Bronchial epithelial cell (primary cell): ENCODE measurements at places on chromosomes 6 and 20.
A peak's percentile ranks its signal among the peaks of the same experiment; 100 is the strongest.

DNA sequence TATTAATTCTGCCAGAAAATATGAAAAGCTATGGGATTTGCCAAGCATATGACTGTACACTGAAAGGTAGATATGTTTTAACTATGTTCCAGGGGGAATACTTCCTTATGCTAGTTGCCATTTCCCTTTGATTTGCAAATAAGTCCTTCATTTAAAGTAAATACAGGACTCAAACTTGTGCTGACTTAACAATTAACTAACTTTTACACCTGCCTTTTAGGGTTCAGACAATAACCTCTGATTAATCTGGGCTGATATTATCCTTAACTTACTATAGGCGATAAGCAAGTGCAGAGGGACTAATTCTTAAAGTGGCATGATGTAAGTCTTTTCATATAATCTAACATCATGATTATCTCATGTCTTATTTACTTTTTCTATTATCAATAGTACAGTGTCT, 143.1 kb downstream of the AHI1 start:
- no peak for DNase-seq

DNA sequence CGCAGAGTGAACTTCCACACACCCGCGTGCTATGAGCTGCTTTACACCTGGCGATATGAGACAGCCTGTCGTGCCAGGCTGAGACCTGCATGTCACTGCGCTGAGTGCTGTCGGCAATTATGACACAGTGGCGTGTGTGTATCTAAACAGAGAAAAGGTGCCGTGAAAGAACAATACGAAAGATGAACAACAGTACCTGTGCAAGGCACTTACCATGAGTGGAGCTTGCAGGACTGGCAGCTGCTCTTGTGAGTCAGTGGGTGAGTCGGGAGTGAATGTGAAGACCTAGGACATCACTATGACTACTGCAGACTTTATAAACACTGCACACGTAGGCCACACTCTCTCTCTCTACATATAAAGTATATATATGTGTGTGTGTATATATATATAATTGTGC, 68.5 kb upstream of the DUSP22 start:
- DNase-seq: peak; percentile 98

DNA sequence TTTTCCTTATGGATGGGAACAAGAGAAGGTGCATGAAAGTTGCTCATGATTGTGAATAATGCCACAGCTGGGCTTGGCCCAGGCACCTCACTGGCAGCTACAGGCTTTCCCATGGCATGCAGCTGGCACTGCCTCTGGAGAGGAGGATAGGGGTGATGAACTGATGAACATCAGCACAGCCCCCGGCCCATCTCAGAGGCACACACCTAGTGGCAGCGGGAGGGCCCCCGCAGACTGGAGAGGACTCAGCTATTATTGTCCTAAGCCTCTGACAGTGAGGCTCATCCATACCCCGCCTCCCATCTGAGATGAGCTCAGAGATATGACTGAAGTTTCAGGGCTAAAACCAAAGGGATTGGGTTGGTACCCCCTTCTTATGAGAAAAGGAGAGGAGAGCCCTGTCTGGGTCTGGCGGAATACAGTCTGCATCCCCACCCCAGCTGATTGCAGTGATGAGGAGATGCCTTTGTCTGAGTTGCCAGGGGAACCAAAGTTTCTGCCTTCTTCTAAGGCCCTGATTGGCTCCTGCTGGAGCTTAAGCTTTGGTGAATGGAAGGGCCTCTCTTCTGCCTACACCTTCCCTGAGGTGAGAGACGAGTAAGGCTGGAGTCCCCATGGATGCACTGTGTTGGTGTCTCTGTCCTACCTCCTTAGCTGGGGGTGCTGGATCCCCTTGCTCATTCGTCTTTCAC, 27.6 kb upstream of the EPB41L1 start:
- DNase-seq: no peak

GRCh38 chr6:78199044-78199443, 546.2 kb downstream of the MEI4 start:
- DNase-seq: no peak

GRCh38 chr20:43988867-43989266, 74.2 kb downstream of the TOX2 start:
- DNase-seq: no peak

- peak; percentile 7 for DNase-seq
Observed at GRCh38 chr6:50112981-50113857, 63.5 kb upstream of the DEFB112 start.

DNA sequence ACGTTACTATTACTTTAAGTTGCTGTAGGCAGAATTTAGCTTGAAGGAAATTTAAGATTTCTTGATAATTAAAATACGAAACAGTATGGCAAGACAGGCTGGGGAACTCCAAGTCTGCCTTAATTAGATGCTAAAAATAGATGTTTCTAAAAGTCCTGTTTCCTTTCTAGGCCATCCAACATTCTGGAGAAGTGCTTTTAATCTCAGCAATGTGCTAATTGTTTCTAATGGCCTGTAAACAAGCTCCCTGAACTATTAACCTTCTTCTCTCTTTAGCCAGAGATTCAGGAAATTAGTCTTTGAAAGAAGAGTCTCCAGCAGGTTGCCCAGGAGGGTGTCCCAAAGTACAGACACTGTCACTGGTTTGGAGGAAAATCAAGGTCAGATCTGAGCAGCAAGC, 677.3 kb upstream of the AGPAT4 start:
- no peak for DNase-seq

DNA sequence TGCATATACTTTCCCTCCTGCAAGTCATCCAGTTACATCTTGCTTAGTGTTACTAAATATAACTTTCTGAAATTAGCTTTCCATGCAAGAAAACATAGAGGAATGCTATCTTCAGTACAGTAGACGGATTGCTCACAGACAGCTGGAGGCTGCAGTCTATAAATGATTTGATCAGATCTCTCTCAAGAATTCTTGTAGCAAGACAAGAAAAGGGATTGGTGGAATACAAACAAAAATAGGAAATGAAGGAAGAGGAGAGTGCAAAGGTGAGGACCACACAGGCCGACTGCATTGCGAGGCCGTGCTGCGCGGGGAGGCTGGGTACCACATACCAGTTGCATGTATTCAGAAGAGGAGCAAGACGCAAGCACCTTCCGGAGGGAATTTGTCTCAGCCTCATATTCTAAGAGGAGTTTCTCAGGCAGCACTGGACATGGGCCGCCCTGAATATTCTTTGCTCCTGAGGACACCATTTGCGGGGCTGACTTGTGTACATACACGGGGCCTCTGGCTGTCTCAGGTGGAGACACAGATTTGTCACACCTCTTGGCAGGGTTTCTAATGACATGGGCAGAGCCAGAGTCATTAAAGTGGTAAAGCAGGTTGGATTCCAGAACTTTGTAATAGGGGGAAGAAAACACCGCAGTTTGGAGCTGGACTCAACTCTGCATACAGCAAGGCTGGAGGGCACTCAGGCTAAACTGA, 22.7 kb upstream of the KIF25 start:
- peak; percentile 15 for DNase-seq

- DNase-seq: peak; percentile 91
Observed at GRCh38 chr6:140537834-140538705, 1163.6 kb upstream of the CITED2 start.

DNA sequence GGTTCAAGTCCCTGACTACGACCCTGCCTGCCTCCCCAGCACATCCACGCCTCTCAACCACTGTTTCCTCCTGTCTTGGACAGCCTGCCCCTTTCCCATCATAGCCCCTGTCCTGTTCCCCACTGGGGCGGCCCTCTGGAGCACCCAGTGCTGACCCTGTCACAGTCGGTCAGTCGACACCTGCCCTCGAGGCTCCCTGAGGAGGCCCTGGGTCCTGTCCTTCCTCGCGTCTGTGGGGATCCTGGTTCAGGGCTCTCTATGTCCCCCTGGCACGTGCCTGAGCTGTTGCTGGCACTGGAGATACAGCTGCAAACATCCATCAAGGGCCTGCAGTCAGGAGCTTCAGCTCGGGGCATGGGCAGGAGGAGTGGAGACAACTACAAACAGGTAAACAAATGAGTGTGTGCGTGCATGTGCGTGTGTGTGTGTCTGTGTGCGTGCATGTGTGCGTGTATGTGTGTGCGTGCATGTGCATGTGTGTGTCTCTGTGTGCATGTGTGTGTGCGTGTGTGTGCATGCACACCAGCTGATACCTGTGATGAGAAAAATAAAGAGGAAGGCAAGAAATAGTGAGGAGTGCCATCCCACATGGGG, 132.8 kb downstream of the PHACTR3 start:
- DNase-seq: no peak

DNA sequence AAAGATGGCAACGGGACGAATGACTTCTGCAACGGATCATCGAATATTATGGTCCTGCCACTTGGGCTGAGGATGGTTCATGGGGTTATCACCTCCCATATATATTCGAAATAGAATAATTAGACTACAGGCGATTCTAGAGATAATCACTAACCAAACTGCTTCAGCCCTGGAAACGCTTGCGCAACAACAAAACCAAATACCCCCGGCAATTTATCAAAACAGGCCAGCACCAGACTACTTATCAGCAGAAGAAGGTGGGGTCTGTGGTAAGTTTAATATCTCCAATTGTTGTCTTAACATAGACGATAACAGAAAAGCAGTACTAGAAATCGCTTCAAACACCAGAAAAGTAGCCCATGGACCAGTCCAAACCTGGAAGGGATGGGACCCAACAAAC, 31.0 kb upstream of the ULBP3 start:
- DNase-seq: no peak

- peak; percentile 52 for DNase-seq
Observed at GRCh38 chr6:63307581-63308246, 12.1 kb downstream of the LGSN start.

- DNase-seq: no peak
Observed at GRCh38 chr6:10977231-10977968, 66.7 kb downstream of the ELOVL2 start.

- DNase-seq: no peak
Observed at GRCh38 chr6:166715065-166715464, 88.0 kb upstream of the RPS6KA2 start.

DNA sequence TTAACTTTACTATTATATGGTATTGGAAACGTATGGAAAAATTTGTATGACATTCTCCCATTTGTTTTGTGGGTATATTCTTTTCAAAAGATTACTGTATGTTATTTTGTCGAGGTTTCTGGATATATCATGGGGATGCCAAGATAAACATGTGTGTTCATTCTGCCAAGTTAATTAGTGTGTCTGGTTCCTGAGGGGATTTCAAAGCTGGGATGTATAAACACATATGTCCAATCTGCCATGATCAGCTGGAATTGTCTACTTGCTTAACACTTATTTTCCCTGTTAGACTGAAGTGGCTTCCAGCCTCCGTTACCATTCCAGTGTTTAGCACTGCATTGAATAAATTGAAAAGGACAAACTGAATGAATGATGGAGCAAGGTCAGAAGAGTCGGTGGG, 86.2 kb downstream of the DNAH8 start:
- DNase-seq: no peak

DNA sequence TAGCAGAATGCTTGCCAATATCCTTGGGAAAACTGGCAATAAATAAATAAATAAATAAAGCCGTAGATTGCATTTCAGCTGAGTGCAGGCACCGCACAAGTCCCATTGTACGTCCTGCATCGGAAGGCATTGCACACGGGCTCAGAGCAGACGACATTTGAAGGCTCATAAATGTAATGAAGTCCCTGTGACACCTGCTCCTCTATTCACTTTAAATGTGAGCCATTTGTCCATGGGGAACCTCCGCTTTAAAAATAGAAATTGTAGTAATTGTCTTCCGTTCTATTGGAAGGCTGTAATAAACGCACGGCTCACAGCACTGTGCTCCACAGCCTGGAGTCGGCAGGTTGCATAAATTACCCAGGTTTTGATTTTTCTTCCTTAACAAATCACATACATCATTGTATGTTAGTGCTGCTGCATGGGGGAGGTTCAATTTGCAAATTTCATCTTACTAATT, 32.6 kb downstream of the MYT1 start:
- DNase-seq: no peak

- DNase-seq: peak; percentile 84
Observed at GRCh38 chr20:35093267-35093884, 769 bp upstream of the TRPC4AP start.

DNA sequence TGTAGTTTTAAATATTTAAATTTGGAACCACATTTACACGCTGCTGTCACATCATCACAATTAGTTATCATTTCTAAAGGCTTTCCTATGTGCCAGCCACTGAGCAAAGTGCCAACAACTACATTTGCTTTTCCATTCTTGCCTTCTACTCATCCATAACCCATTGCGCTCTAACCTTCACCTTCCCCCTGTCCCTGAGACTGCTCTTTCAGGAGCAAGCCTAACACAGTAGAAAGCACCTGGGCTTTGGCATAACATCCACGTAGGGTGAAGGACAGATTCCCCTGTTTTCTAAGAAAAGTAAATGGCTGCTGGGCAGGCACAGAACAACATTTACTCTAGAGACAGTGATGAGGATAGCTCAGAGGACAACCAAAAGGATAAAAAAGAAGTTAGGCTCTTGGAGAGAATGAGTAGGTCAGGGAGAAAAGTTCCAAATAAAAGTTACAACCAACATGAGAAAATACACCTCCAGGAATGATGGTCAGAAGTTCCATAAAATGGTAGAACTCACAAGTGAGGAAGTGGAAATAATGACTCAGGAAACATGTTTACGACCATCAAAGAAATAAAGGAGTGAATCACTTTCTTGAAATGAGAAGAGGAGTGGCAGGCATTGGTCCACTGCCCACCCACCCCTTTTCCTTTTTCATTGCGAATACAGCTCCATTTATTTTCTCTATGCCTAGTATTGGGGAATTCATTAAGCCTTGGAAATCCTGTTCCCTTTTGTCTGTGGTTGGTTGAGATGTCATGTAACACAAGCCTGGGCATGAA, 77.2 kb downstream of the PFDN4 start:
- DNase-seq: peak; percentile 47

- DNase-seq: no peak
Observed at GRCh38 chr20:29427201-29428060, 1830.0 kb upstream of the DEFB115 start.

GRCh38 chr6:17972978-17973622, 14.3 kb downstream of the KIF13A start:
- no peak for DNase-seq

DNA sequence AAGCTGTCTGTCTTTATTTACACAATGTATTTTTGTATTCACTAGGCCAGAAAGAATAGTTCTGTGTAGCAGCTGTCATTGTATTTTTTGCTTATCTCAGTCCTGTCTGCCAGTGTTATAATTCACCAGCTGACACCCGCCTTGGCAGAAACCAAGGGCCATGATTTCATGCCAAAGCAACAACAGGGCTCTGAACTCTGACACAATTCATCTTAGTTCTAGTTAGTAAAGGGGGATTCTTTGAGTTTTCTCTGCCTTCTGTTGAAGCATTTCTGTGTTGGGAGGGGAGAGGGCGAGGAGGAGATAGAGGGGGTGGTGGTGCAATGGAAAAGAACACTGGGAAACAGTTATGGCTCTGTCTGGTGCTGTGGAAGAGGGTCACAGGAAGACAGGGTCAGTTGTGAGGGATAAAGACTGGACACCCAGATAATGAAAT, 684.6 kb upstream of the MARCKS start:
- no peak for DNase-seq

- peak; percentile 26 for DNase-seq
Observed at GRCh38 chr20:2114990-2115681, 13.5 kb downstream of the STK35 start.

DNA sequence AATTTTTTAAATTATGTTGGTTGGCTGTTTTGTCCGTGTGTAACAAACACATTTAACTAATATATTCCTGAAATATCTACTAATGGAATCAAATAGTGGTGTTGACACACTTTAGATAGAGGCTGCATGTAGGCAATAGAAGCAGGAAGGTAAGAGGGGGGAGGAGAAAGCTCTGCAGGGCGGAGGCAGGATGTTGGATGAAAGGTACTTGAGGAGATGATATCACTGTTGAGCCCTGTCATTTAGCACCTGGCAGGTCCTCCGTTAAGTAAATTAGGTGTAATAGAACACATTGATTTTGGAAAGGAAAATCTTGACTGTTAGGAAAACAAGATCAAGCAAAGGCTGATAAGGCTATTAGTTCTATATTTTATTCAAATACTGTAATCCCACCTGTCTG, 618.7 kb downstream of the PKHD1 start:
- DNase-seq: peak; percentile 31
